Spinal cord (tissue), 10 donors: ENCODE measurements at places on chromosomes 5 and 9.
A peak's percentile ranks its signal among the peaks of the same experiment; 100 is the strongest.

DNA sequence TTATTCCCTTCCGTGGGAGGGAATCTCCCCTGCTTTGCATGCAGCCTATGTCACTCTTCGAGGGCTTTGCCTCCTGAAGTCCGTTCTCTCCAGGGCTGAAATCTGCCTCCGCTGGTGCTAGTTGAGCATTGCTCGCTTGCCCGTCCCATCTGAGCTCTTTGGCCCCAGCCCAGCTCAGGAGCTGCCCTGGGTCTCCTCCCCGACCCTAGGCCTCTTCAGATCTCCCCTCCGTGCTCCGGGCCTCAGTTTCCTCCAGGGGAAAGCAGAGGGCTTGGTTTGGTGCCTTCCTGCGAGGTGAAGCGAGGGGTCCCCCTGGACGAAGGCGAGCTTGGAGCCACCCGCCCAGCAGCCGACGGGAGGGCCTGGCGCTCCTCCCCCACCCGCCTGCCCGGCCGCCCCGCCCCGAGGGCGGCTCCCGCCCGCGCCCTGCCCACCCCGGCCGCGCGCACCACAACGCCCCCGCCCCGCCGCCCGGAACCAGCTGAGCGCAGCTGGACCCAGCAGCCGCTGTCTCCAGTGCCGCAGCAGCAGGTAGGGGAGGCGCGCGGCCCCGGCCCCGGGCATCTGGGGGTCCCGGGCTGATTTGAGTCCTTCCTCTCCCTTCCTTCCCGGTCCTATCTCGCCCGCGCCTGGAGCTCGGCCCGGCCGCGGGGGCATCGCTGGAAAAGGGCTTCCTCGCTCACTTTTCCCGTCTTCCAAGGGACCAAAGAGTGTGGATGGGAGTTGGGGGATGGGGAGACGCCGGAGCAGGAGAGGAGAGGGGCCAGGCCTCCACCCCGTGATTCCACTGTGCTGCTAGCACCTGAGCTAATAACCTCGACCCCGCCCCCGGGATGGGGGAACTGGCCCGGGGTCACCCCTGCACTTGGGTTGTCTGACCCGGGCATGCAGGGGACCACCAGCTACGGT lies at the start of gene GSN:
Gene GSN (plus strand): TSS at position 474 of the 909 bp plus-strand sequence. CDS start 33,810 bp downstream, outside the sequence.
- no peak for DNase-seq

- no peak for DNase-seq
Measured at GRCh38 chr5:94698197-94698596, 79.7 kb downstream of the SLF1 start.

- no peak for DNase-seq
Measured at GRCh38 chr5:67680099-67680498, 483.5 kb upstream of the CD180 start.

- DNase-seq = no peak
Measured at GRCh38 chr5:8615142-8615858, 746.4 kb downstream of the MTRR start.

- DNase-seq = no peak
Measured at GRCh38 chr5:108639366-108639765, 108.3 kb upstream of the FER start.

DNA sequence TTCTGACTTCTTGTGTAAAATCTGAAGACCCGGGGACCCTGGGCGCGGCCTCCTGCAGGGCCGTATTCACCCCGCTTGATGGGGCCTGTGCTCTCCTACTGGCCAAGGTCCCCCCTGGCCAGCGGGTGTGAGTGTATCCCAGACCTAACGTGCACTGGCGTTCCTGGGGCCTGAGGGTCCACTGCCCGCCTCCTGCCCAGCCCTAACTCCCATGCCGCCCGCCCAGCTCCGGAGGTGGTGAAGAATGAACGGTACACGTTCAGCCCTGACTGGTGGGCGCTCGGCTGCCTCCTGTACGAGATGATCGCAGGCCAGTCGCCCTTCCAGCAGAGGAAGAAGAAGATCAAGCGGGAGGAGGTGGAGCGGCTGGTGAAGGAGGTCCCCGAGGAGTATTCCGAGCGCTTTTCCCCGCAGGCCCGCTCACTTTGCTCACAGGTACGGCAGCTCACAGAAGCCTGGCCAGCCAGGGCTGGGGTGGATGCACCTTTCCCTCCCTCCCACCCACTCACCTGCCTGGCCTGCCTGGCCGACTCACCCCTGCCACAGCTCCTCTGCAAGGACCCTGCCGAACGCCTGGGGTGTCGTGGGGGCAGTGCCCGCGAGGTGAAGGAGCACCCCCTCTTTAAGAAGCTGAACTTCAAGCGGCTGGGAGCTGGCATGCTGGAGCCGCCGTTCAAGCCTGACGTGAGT lies 9.5 kb downstream of the GRK6 start:
- no peak for DNase-seq

DNA sequence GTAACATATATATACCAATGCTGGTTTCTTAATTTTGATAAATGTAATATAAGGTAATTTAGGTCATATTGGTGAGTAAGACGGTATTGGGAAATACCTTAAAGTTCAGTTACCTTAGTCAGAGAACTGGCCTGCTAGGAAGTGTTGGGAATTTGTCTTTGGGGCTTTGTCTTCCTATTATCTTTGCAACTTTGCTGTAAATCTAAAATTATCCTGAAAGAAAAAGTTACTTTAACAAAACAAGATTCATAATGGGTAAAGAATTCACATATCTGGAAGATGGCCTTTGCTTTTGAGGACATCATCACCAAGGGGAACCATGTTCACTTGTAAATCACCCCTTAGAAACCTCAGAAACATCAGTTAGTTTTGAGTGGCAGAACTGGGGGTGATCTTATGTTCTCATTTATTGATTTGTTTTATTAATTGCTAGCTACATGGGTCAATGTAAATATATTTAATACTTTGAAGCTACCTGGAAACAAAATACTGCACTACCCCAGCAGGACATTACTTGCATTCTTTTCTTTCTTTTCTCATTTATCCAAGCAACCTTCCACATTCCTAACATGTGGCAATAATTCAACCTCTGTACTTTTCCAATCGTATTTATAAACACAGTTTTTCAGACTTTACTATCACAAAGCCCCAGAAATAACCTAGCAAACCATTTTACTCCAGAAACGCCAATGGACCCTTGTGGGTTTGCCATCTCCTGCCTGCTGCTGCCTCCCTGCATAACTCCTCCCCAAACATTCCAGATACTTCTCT lies 41.4 kb downstream of the GLIS3 start:
- DNase-seq = no peak

DNA sequence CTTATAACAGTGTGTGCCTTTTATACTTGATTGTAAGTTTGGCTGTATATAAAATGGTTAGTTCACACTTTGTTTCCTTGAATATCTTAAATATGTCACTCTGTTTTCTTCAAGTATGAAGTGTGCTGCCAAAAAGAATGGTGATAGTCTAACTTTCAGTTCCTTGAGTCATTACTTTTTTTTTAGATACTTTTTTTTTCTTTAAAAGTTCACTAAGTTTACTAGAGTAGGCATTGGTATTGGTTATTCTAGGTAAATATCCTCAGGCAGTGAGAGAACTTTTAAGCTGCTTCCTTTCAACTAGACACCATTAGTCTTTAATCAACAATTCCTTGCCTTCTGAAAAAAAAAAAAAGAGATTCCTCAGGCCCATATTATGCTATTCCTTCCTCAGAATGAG lies 41.9 kb downstream of the SPEF2 start:
- no peak for DNase-seq

DNA sequence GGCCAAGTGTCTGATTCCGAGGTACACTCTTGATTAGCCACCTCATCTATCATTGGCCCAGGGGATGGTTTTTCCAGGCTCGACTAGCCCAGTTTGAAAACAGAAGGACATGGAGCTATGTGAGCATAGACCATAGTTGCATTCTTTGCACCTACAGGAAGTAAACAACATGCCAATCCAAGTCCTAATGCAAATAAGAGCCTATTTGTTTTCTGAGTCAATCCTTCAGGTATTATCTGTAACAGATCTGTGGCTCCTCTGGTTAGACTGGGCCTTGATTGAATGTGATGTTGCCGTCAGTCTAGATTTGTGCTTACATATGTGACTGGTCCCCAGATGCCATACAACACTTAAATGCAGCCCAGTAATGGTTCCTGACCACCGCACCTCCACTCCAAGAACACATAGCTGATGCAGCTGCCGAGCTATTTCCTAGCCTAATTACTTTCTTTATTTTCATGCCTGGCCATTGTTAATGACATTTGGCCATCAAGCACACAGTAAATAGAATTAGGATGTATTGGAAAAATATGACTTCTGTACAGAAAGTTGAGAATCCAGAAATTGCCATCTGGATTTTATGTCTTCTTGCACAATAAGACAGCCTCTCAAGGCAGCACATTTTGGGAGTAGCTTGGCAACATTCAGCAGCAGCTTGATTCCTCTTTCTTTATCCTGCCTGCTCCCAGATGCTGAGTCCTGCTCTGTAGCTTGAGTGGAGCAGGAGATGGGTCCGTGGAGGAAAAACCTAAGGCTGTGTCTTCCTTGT lies 29.5 kb upstream of the ARHGAP26 start:
- DNase-seq = no peak

DNA sequence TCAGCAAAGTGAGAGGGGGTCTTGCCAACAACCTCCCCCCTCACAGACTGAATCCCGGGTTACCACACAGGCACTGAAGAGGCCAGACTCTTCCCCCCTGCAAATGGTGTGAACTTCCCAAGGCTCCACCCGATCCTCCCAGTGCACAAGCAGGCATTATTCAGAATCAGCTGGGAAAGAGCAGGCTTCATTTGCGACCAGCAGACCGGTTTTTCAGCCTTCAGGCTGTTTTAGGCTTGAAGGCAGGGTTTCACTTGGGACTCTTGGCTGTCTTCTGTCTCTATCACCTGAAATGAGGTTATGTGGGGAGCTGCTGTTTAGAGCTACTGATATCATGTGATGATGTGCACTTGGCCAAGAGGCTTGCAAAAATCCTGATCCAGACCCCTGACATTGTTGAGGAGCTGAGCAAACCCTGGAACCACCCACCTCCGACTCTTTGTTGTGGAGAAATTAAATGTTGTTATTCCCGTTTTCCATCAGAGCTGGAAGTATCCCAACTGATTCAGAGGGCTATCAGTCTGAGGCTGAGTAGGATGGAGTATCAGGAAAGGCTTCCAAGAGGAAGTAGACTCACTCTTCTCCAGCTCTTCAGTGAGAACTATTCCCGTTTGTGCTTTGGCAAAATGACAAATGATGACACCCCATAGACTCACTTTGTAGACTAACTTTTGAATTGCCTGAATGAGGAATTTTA lies 63.3 kb upstream of the ZFR start:
- no peak for DNase-seq

DNA sequence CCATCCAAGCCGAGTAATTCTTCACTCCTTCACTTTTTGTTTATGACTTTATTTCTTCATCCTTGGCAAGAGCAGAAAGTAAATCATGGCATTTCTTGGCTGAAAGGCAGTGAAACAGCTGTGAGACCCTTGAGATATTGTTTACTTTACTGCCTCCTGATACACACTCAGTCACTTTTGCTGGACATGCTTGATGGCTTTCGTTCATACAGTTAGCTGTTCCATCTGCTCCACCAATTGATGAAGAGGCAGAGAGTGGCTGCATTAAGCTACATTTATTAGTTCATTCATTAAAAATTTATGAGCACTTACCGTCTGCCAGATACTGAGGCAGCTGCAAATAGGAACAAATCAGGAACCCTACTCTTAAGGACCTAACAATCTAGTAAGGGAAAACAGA lies 184.4 kb upstream of the OR13F1 start:
- peak; percentile 67 for DNase-seq

DNA sequence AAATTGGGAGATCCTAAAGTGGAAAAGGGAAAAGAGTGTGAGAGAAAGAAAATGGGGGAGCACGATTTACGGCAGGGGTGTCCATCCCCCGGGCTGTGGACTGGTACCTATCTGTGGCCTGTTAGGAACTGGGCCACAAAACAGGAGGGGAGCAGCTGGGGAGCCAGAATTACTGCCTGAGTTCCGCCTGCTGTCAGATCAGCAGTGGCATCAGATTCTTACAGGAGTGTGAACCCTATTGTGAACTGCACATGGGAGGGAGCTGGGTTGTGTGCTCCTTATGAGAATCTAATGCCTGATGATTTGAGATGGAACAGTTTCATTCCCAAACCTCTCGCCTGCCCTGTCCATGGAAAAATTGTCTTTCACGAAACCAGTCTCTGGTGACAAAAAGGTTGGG lies 108.3 kb upstream of the ADAMTSL1 start:
- no peak for DNase-seq

DNA sequence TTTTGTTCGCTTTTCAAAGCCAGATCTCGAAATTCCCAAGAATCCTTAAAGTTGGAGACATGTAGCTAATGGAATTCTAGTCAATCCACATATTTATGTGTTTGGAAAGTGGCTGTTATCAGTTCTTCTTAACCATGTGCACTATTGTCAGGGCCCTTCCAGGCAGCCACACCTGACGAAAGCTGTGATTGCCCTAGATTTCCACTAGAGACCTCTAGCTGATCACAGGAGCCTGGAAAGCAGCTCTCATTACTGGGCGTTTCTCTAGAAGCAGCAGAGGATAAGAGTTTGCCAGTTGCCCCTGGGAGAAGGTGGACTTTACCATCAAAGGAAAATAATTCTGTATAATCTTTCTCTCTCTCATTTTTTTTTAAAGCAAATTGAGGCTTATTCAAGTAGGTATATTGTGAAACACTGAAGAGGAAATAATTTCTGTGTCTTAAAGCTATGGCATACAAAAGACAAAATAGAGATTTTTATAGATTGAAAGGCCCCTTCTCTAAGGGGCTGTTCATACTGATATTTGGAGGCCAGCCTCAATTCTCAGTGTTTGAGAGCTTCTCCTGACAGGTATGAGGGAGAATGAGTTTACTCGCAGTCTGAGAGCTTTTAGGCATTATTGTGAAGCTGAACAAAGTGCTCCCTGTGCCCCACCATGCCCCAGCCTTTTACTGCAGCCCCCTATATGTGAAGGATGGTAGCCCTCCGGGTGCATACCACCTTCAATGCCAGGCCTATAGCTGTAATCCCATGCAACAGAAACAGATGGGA lies 405.4 kb upstream of the ACTBL2 start:
- DNase-seq = peak; percentile 84

GRCh38 chr9:115135821-115136778 lies 18.1 kb upstream of the TNC start:
- no peak for DNase-seq

GRCh38 chr5:68287631-68287975 lies 72.0 kb downstream of the PIK3R1 start:
- DNase-seq = no peak

GRCh38 chr5:141825791-141826560 lies 52.2 kb downstream of the PCDH1 start:
- no peak for DNase-seq
